ENCODE measurements at places on chromosomes 2 and 18.

DNA sequence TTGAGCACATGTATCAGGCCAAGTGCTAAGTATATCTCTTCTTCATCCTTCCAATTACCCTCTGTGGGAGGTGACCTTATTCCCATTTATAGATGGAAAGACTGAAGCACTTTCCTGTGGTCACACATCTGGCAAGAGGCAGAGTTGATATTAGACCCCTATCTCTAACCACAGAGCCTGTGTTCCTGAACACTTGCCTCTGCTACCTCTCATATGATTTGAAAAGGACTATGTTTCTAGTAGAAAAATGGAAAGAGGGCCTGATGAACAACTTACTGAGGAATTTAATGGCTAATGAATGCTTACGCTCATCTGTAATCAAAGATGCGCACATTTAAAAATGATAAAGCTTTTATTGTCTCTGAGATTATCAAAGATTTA, 46.2 kb upstream of the DYNC2LI1 start:
- DNase-seq: no peak

- no peak for DNase-seq
Observed at GRCh38 chr2:78132391-78133370, 610.5 kb upstream of the LRRTM4 start.

- DNase-seq: no peak
Observed at GRCh38 chr2:88053934-88054781, 1.4 kb downstream of the KRCC1 start.

- DNase-seq: no peak
Observed at GRCh38 chr2:72149556-72150156, 2.0 kb upstream of the CYP26B1 start.

DNA sequence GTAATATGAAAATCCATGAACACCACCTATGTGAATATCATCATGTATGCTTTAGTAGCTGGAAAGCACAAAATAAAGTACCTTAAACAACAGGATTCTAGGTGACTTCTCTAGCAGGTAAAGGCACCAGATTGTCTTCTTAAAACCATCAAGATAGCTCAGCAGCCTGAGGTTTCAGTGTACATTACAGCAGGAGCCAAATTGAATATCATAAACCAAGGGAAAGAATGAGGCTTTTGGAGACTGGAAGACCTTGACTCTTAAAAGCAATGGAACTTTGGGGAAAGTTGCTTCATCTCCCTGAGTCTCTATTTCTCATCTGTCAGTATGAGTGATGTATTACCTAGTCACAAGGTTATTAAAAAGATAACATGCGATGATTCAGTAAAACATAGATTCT, 429.7 kb upstream of the SPHKAP start:
- no peak for DNase-seq

DNA sequence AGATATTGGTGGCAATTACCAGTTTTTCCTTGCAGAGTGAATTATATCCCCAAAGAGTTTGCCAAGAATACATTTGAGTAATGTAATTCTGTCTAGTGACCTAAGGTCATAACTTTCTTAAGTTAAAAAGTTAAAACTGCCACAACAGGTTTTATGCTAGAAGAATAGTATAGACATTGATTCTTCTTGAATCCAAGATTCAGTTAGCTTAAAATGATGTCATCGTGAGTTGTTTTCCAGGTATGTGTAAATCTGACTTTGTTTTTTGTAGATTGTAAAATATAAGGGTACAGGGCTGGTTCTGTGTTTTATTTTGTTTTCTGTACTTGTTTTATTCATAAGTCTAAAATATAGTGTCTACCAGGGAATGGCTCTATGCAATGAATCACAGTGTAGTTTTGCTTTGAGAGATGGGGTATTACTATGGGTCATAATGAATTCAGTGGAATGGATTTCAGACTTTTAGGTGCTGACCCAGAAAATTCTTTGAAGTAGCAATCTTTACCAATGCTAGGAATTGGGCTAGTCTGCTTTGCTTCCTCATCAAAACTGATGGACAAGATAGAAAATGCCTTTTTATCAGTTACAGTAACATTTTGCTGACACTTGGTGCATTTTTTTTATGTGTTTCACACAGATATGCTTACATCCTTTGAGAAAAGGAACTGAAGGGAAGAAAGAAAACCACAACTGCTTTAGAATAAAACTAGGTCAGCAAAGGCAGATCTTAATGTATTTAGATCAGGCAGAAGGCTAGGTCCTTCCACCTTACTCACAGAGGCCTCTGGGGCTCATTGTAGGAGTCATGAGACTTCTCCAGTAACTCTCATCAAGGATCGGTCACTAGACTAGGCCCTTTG, 20.8 kb upstream of the MGAT5 start:
- DNase-seq: no peak

- no peak for DNase-seq
Observed at GRCh38 chr18:22211657-22212056, 42.3 kb downstream of the GATA6 start.
